A549 treated with GW870086 at 1 μM for 4 hours (cell line): ENCODE measurements at places on chromosomes 5 and 9. TPM values are rescaled to one million over a fixed set of nuclear protein-coding genes. Genes with fewer than 3 reads are reported as not detected.

The GPR151 gene
- total RNA-seq: not detected in 5 replicates

The OR1Q1 gene
- total RNA-seq: not detected in 5 replicates

The RAB3C gene
- 0.23 TPM in 1 of 5 replicates, not detected in the others for total RNA-seq

The MPDZ gene
- 8.9 to 13.0 TPM (median 11.7 TPM) in 5 replicates for total RNA-seq

The PCDHB9 gene
- 0.05 TPM in 1 of 5 replicates, not detected in the others for total RNA-seq

The CATSPER3 gene
- 0.19 to 0.50 TPM (median 0.37 TPM) in 5 replicates for total RNA-seq

The PTPRD gene
- 0.10 to 0.25 TPM (median 0.16 TPM) in 5 replicates for total RNA-seq

The MOB3B gene
- 7.2 to 11.0 TPM (median 9.6 TPM) in 5 replicates for total RNA-seq

The PRSS3 gene
- total RNA-seq: 12.8 to 18.7 TPM (median 14.2 TPM) in 5 replicates

The PTGES gene
- 172 to 205 TPM (median 174 TPM) in 5 replicates for total RNA-seq

The AHRR gene
- total RNA-seq: 4.1 to 4.7 TPM (median 4.3 TPM) in 5 replicates

The NSA2 gene
- total RNA-seq: 119 to 141 TPM (median 122 TPM) in 5 replicates

The ALDH1A1 gene
- 4,215 to 5,771 TPM (median 5,434 TPM) in 5 replicates for total RNA-seq

The TMEM252 gene
- not detected in 5 replicates for total RNA-seq

The SPINK4 gene
- not detected in 5 replicates for total RNA-seq

The PFN3 gene
- total RNA-seq: not detected in 5 replicates

The FOXD4L3 gene
- 0.11 to 0.12 TPM in 2 of 5 replicates, not detected in the others for total RNA-seq

The CFAP90 gene
- total RNA-seq: 0.37 to 0.84 TPM (median 0.53 TPM) in 5 replicates

The NDUFS4 gene
- 111 to 129 TPM (median 112 TPM) in 5 replicates for total RNA-seq

The ZFP37 gene
- total RNA-seq: 1.3 to 2.5 TPM (median 2.0 TPM) in 5 replicates

The POMT1 gene
- 14.2 to 19.0 TPM (median 17.7 TPM) in 5 replicates for total RNA-seq

The BRD3 gene
- total RNA-seq: 11.8 to 20.3 TPM (median 18.1 TPM) in 5 replicates

The PTGS1 gene
- total RNA-seq: 1.0 to 1.8 TPM (median 1.4 TPM) in 5 replicates

The RLN2 gene
- total RNA-seq: 0.17 to 0.39 TPM (median 0.39 TPM) in 3 of 5 replicates, not detected in the others

The NMRK1 gene
- 4.6 to 6.5 TPM (median 5.9 TPM) in 5 replicates for total RNA-seq

The ACTL7B gene
- total RNA-seq: 0.07 TPM in 1 of 5 replicates, not detected in the others

The PLPP7 gene
- total RNA-seq: 0.09 TPM in 1 of 5 replicates, not detected in the others

The CAST gene
- 143 to 185 TPM (median 183 TPM) in 5 replicates for total RNA-seq

The SLC27A6 gene
- 0.03 to 0.08 TPM (median 0.05 TPM) in 3 of 5 replicates, not detected in the others for total RNA-seq

The CDO1 gene
- not detected in 5 replicates for total RNA-seq

The DRD1 gene
- 0.13 to 0.23 TPM (median 0.17 TPM) in 5 replicates for total RNA-seq

The PCDHGA5 gene
- total RNA-seq: 0.08 to 0.22 TPM (median 0.12 TPM) in 5 replicates

The CDC23 gene
- 21.5 to 37.9 TPM (median 27.9 TPM) in 5 replicates for total RNA-seq

The HAND1 gene
- total RNA-seq: 0.19 to 0.26 TPM (median 0.23 TPM) in 5 replicates

The MLANA gene
- total RNA-seq: not detected in 5 replicates

The IGIP gene
- 0.75 to 1.0 TPM (median 0.83 TPM) in 5 replicates for total RNA-seq

The RPL12 gene
- 2,688 to 3,016 TPM (median 2,751 TPM) in 5 replicates for total RNA-seq

The PTAR1 gene
- total RNA-seq: 8.3 to 19.7 TPM (median 17.1 TPM) in 5 replicates
